ENCODE measurements at places on chromosomes 7 and 10.

- DNase-seq: no peak
Measured at GRCh38 chr10:122450353-122450990, 4.0 kb upstream of the ARMS2 start.

DNA sequence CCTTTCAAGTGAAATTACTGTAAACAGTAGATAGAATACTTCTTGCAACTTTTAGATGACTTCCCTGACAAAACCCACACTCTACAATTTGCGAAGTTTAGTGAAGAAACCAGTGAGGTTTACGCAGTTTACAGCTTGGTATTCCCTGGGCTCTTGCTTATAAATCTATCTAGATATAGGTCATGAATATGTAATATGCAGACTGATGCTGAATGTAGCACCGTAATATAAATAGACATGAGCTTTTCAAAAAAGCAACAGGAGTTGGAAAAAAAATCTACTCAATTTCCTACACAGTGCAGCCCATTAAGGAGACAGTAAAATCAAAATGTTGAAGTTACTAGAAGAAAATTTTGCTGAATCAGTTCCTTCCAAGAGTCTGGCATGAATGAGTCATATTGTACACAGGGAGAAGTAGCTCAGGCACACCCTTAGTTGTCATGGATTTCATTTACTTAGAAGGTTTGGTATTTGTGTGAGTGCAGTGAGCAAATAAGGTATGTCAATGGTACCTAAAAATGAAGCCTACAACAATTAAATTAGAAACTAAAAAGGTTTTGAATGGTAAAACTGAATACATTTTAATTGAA lies 67.7 kb upstream of the NEUROD6 start:
- DNase-seq: no peak

DNA sequence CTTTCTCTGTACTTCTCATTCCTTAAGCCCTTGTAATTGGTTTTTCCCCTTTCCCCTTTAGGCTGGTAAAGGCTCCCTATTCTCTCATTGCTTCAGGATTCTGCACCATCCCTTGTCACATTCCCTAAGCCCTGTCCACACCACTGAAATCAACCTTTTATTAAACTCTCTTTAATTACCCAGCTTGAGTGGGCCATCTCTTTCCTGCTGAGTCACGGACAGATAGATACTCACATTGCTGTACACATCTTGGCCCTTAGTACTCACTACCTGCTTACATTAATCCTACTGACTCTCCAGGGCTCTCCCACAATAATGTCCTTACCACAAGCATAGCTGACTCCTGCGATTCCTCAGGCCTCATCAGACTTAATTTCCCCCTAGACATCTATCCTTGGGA lies 94.0 kb upstream of the PCGF5 start:
- DNase-seq: no peak

DNA sequence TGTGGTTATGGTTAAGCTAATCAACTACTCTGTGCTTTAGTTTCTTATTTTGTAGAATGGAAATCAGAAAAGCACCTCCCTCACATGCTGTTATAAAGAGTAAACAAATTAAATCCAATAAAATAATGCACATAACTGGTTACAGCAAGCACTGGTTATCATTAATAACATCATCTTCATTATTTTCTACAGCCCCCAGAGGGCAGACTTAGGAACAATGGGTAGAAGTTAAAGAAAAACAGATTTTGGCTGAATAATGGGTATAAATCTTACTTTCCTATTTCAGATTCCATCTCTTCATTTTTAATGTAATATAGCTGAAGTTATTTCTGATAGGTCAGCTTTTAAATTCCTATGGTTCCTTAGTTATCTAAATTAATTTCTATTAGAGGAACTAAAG lies 126.5 kb downstream of the DOCK4 start:
- no peak for DNase-seq

DNA sequence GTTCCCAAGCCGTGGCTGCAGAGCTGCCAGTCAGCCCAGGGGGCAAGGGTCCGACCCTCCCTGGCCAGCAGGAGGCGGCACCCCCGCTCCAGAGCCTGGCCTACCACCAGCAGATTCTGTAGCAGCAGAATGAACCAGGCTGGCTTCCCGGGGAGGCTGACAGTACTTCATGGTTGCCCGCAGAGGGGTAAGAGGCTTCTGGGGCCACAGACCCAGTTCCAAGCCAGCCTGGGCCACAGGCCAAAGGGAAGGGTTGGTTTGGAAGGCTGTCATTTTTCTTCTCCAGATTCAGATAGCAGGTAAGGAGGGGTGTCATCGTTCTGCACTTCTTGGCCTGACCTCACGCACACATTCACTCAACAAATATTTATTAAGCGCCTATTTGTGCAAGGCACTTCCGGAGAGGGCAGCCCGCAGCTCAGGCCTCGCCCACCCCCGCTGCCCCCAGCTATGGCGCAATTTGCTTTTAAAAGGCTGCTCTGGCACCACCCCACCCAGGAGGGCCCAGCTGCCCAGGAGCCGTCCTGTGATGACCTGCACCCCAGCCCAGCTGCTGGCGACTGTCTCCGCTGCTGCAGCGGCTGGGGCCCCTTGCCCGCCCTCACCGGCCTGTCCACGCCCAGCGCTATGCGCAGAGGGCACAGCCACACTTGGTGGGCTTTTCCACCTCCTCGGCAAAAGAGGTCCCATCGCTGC lies 168.5 kb downstream of the LCOR start:
- no peak for DNase-seq

GRCh38 chr7:38248069-38248567 lies 25.3 kb downstream of the TARP start:
- no peak for DNase-seq

GRCh38 chr10:31584098-31584631 lies 265.1 kb downstream of the ZEB1 start:
- no peak for DNase-seq

GRCh38 chr10:51137756-51138529 lies 63.7 kb downstream of the PRKG1 start:
- no peak for DNase-seq

GRCh38 chr10:78746155-78746763 lies 322.5 kb upstream of the ZMIZ1 start:
- DNase-seq: no peak

GRCh38 chr7:152891160-152891621 lies 131.6 kb downstream of the ACTR3B start:
- no peak for DNase-seq

- no peak for DNase-seq
Measured at GRCh38 chr10:126924915-126925300, 19.7 kb downstream of the DOCK1 start.

DNA sequence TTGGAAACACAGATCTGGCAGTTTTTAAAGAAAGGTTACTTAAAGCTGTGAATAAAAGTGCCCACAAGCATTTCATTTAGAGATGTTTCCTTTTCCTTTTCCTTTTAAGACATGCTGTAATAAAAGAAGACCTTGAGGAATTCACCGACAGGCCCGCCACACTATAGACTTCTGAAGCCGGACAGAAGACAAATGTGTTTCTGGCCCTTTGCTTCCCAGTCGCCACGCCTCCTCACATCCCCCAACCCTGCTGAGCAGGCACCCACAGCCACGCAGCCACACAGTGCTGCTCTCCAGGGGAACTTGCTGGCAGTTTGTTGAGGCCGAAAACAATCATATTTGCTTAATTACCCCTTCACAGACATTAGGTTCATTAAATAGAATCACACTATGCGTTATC lies 83.4 kb downstream of the SLC25A13 start:
- DNase-seq: no peak

- DNase-seq: no peak
Measured at GRCh38 chr10:51340845-51341610, 266.7 kb downstream of the PRKG1 start.

DNA sequence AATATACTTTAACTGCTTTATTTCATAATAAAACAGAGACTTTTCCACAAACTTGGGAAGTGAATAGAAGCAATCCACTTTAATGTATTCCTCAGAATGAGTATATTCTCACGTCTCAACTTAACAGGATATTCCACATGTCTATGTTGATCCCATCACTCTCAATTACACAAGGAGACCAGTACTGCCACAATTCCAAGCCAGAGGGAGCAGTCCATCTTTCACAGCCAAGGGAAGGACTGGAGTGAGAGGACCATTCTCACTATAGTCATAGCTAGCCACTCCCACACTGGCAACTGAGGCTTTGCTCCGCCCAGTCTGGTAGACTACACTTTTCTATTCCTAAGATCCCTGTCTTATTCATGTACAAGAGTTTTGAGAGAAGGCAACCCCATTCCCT lies 553.9 kb downstream of the CNTNAP2 start:
- no peak for DNase-seq

GRCh38 chr10:33276282-33276923 lies 58.1 kb downstream of the NRP1 start:
- no peak for DNase-seq

GRCh38 chr7:26397332-26397731 lies 105.7 kb downstream of the SNX10 start:
- no peak for DNase-seq

DNA sequence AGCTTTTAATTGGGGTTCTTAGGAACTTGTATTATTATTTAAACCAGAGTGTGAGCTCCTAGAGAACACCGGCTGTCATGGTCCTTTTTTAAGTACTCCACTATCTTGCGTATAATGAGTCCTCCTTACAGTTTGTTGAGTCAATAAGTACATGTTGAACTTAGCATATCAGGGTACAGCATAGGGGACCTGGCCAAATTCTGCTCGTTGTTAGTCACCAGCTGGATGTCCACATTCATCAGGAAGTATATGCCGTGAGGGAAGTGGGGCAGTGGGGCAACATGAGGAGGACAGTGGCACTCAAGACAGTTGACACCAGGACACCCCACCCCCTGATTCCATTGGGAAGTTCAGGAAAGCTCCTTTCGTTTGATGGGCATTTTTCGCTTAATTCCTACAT lies 16.6 kb downstream of the RPP30 start:
- no peak for DNase-seq

- DNase-seq: no peak
Measured at GRCh38 chr7:64849924-64850499, 53.1 kb upstream of the ZNF273 start.

DNA sequence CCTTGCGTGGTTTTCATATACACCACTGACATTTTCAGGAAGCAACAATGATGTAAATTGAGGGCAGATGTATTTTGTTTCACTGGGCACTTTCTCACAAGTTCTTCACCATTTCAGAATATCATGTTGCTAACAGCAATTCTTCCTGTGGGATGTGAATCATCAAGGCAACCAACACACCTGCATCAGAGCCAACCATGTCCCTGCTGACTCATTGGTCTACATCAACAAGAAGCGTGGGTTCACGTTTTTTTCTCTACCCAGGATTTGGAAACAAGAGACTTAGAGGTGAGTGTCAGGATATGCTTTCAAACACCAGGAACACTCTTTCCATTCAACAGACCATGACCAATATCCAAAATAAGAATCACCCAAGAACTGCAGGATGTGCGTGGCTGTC lies 203.9 kb downstream of the TEX36 start:
- DNase-seq: no peak

DNA sequence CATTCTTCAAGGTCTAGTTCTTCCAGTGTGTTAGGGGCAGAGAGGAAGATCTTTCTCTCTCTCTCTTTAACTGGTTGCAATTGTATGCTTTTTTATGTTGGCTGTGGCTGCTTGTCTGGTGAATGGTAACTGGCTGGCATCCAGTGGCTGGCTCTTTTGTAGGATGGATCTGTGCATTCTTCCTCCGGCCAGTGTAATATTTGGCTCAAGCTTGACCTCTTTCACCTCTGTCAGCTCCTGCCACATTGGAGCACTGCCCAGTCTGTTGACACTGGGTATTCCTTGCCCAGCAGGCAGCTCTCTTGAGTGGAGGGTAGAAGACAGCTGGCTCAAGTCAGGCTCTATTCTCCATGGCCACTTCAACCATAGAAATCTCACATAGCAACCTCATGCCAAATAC lies 528.3 kb downstream of the PHTF2 start:
- DNase-seq: no peak

GRCh38 chr10:29839826-29840515 lies 205.2 kb upstream of the SVIL start:
- no peak for DNase-seq

DNA sequence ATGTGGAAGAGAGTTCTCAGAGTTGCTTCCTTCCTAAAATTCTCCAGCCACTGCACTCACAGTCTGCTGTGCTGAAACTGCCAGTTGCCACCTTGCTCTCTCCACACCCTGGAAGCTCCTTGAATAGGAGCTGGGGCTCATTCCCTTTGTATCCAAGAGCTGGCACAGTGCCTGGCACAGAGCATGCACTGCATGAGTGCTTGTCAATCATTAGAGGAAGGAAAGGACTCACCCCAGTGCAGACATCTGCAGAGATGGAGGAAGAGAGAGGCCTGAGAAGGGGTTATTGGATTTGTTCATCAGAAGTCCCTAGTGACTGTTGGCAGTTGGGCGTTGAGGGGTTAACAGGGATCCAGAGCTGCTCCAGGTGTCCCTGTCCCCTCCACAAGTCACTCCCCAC lies 41.7 kb upstream of the DUSP5 start:
- no peak for DNase-seq

GRCh38 chr7:36692456-36692855 lies 31.8 kb downstream of the AOAH start:
- DNase-seq: no peak

- DNase-seq: no peak
Measured at GRCh38 chr10:122019414-122019975, 30.5 kb downstream of the TACC2 start.

- no peak for DNase-seq
Measured at GRCh38 chr7:29391262-29391661, 172.4 kb upstream of the PRR15 start.

DNA sequence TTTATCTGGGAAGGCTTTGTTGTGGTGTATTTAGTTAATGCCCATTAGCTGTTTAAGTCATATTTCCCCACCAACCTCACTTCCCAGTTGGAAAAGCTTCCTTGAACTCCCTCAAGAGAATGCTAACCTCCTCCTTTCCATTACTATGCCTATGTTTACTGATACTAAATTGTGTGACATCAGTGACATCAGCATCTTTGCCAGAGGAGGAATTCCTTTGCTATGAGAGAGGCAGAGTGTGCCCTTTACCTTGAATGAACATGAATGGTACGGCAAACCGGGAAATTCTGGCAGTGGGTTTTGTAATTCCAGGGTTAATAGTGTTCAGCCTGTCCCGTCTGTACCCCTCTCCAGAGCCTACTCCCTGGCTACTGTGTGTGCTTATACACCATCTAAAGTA lies 22.1 kb upstream of the GLCCI1 start:
- DNase-seq: no peak

DNA sequence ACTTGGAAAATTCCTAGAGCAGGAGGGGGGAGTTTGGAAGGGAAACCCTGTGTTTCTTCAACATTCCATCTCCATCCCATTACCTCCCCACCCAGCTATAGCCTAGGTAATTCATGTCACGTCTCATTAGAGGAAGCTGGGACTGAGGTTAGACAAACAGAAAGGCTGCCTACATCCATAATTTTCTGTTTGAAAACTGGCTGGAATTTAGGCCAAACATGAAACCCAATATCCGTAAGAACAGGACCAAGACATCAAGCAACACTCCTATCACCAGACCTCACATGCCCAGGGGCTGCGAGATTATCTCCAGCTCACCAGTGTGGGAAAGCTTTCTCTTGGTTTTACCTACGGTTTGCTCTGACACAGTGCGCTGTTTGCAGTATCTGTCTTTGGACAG lies 316.3 kb downstream of the FRMD4A start:
- DNase-seq: no peak
